ENCODE measurements at places on chromosomes 11 and 22.

DNA sequence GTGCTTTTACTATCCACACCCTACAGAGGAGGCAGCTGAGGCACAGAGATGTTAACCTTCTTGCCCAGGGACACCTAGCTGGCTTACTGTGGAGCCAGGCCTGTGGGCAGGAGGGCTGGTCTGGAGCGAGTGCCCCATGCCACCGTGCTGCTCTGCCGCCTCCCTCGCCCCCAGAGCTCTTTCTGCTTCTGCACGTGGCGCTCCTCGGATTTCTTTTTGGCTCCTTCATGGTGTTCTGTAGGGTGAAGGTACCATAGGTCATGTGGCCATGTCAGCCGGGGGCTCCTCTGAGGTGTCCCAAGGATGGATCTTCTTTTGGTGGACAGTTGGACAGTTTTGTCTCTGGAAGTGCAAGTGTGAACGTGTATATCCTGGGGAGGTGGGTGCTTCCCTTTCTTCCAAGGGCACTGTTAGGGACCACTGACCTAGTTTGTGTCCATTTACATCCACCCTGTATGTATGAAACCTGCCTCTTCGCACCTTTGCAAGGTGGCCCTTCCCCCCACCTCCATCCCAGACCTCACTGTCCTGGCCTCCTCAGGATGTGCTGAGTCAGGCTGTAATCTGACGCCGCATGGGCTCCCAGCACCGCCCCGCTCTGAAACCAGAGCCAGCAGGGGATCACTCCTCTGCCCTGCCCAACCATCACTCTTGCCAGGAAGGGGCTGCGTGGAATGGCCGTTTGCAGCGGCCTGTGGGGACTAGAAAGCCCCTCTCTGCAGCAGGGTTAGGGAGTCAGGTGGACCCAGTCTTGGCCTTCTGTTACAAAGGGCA is 31.7 kb downstream of the POLR3H start:
- peak; percentile 84 for DNase-seq

DNA sequence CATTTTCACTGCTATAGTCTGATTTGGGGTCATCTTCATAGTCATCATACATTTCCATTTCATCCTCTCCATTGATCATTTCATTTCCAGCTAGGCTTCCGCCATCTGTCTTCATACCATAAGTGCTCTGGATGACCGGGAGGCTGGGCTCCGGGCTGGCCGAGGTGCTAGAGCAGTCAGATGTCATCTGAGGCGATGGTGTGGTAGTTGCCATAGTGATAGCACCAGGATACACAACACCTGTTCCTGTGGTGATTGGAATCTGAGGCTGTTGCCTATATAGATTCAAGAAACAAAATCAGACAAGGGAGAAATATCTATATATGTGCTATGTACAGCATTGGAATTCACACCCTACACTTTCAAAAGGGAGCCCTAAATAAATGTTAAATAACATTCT is 383.5 kb downstream of the SOX6 start:
- DNase-seq = no peak

DNA sequence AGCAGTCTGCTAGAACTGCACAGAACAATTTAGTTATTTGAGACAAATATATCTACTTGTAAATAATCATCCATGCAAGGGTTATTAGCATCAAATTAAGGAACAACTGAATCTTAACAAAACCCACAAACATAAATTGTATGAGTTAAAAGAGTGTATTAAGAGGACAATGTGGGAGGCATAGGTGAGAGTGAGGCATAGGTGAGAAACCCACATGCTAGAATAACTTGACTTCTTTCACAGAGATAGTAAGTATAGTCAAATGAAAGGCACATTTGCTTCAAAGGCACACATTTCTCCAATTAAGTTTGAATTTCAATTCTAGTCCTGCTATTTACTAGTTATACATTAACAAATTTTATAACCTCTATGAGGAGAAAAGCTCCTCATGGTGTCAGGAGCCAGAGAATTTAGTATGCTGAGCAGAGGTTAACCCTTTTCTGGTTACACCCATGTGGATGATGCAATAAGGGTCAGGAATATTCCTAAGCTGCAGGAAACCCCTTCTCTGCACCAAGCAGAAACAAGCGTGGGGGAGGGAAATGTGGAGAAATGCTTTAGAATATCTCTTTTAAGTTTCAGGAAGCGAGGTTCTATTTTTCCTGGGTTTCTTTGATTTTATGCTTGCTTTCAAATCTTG is 264.2 kb downstream of the GRM5 start:
- DNase-seq = no peak

DNA sequence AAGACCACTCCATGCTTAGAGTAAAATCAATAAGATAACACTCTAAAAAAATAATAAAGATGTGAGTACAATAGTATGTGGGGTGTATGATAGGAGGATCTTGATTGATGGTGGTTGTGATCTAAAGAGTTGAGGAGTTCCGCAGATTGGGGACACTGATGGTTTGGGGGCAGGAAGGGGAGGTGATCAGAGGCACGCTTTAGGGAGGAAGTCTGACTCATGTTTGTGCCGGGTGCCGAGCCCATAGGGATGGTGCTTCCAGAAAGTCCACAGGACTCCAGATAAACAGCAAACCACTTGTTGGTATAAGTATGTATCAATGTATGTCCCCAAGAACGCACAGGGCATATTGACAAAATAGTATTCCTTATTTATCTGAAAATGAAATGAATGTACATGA is 27.5 kb downstream of the LINC01488 start:
- DNase-seq = no peak

DNA sequence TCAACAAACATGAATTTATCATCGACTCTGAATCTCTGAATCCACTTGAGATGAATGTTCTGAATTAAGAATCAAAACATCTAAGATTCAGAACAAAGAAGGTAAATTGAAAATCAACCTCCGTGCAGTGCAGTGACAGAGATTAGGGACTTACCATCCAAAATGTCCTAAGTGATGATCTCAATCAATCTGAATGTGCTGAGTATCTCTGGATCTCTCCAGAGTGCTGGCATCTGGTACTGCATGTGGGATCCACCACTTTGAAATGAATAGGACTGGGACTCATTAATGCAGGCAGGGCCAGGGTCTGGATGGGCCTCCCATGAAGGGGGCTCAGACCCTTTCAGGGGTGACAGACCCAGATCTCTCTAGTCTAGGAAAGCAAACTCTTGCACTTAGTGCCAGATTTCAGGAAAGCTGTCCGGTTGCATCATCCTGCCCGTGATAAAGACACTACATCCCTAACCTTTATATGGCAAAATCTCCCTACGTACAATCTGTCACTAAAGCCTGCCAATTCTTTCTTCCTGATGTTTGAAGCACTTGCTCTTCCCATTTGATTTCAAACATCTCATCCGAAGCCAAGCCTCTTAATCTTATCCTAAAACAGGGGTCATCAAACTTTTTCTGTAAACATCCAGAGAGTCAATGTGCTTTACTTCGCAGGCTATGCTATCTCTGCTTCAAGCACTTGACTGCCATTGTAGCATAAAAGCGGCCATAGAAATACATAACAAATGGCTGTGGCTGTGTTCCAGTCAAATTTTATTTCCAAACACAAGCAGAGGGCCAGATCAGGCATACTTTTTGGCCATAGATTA is 263.3 kb downstream of the LARGE1 start:
- peak; percentile 52 for DNase-seq

GRCh38 chr22:37454857-37455686 is 27.8 kb upstream of the ELFN2 start:
- DNase-seq = peak; percentile 76

DNA sequence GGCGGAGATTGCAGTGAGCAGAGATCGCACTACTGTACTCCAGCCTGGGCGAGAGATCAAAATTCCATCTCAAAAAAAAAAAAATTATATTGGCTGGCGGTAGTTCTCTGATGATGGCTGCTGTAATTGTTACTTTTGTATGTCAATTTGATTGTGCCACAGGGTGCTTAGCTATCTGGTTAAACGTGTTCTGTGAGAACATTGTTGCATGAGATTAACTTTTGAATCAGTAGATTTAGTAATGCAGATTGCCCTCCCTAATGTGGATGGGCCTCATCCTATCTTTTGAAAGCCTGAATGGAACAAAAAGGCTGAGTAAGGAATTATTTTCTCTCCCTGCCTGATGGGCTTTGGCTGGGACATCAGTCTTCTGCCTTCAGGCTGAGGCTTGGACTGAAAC is 654.2 kb downstream of the OPCML start:
- no peak for DNase-seq

DNA sequence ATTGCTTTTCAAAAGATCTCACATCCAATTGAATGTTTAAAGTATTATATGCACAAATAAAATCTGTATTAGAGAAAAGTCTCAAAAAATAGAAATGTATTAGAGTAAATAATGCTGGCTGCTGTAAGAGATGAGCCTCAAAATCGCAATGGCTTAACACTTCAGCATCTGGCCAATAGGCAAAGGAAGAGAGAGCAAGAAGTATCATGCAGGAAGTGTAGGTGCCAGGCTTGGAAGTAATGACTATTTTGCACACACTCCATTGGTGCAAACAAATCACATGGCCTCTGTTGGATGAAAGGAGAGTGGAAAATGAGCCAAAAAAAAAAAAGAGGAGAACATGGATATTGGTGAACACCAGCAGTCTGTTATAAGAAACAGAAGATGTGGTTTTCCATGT is 193.0 kb upstream of the E2F8 start:
- DNase-seq = no peak

DNA sequence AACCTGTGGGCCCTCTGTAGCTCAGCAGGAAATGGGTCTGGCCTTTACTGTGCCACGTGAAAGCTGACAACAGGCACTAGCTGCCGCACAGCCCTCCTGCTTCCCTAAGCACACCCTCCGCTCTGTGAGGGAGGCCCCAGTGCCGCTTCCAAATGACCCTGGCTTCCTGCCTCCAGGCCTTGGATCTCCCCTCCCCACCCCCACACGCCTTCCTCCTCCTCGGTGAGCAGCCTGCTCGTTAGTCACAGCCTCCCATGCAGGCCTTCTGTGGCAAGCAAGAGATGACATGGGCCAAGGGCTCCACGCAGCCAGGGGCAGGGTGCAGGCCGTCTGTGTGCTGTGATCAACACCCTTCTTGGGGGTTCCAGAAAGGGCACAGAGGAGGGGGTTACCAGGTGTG is 15.3 kb upstream of the RASL10A start:
- no peak for DNase-seq

GRCh38 chr11:62138630-62139425 is 15.0 kb downstream of the INCENP start:
- no peak for DNase-seq

DNA sequence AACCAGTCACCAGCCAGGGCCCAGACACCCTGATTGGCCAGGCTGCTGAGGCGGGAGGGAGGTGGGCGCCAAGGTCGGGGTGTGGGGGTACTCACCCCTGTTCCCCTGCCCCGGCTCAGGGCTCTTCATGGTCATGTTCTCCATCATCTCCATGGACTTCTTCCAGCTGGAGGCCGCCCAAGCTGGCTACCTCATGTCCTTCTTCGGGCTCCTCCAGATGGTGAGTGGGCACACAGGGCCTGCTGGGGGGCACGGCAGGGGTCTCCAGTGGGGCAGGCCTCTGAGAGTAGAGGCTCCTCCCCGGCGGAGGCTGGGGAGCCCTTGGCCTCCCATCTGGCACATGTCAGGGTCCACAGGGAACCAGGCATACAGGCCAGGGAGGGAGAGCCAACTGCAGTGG is 10.0 kb downstream of the PHLDA2 start:
- DNase-seq = no peak

DNA sequence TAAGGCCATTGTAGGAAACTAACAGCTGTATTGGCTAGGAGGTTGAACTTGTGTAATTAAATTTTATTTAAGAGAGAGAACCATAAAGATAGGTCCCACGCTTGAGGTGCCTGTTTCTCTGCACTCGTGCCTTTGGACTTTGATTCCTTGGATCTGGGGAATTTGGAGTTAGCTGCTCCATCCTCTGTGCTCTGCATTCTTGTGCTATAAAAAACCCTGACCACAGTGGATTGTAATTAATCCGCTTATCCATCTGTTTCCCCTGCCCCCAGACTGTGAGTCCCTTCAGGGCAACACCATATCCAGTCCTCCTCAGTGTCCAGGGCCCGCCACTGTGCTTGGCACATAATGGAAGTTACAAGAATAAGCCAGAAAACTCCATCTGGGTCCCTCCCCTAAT is 169.8 kb downstream of the SPON1 start:
- DNase-seq = peak; percentile 10

- peak; percentile 63 for DNase-seq
Measured at GRCh38 chr11:84384731-84385130, 1098.6 kb upstream of the CCDC90B start.

DNA sequence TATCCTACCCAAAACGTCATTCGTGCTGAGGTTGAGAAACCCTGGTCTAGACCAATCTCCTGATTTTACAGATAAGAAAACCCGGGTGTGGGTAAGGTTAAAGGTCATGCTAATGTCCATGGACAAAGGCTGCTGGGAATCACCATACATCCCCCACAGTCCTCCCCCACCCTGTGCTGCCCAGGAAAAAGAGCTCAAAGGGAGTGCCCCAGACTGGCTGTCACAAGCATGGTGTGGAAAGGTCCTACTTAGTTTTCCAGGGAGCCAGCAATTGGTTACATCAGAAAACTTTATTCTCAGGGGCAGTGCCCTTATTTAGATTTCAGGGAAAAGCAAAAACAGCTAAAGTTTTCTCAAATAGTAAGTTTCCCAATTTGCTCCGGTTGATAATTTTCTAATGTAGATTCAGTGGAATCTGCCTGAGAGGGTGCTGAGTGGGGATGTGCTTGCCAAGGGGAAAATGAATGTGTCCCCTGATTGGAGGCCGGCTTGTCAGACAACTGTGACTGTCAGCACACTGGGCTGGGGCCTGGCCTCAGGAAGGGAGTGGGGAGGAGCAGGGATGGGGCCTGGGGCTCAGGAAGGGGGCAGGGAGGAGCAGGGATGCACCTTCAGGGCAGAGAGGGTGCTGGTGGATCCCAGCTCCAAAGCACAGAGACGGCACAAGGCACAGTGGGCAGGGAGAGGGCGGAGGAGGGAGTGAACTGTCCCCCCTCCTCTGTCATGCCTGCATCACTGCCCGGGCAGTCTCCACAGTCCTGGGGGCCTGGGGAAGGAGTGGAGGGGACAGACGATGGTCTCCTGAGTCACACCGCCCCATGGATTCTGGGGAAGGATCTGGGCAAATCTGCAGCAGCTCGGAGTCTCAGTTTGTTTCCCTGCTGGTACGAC is 263.6 kb downstream of the KIRREL3 start:
- no peak for DNase-seq

DNA sequence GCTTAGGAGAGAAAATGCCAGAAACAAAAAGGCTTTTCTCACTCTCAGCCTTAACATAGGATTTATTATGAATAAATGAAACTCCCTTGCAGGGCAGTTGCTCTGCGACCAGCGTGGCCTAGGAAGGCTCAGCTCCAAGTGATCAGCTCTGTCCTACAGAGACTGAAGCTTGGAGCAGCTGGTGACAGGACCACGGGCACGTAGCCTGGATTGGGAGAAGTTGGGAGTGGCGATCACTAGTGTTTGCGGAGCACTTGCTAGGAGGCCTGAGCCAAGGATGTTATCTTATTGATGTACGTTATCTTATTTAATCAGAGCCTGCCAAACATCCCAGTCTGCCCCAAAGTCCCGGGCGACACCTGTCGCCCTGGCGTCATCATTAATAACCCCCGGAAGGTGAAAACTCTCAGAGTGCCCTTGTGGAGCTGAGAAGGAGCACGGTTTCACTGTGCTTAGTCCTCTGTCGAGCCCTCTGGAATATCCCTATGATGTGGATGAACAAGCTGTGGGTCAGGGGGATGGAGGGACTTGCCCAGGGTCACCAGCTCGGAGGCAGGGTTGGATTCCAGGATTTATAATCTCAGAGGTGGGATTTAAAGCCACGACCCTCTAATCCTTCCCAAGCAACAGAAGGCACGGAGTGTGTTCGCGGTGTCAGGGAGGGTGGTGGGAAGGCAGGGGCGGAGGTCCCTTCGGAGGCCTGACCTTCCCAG is 40.8 kb upstream of the SMIM38 start:
- DNase-seq = no peak

- DNase-seq = peak; percentile 26
Measured at GRCh38 chr22:43731988-43732387, 80.1 kb downstream of the EFCAB6 start.

- no peak for DNase-seq
Measured at GRCh38 chr11:68446046-68446725, 14.4 kb upstream of the PPP6R3 start.

All from GM03348 (cell line).